ENCODE measurements at places on chromosomes 1 and 21.

DNA sequence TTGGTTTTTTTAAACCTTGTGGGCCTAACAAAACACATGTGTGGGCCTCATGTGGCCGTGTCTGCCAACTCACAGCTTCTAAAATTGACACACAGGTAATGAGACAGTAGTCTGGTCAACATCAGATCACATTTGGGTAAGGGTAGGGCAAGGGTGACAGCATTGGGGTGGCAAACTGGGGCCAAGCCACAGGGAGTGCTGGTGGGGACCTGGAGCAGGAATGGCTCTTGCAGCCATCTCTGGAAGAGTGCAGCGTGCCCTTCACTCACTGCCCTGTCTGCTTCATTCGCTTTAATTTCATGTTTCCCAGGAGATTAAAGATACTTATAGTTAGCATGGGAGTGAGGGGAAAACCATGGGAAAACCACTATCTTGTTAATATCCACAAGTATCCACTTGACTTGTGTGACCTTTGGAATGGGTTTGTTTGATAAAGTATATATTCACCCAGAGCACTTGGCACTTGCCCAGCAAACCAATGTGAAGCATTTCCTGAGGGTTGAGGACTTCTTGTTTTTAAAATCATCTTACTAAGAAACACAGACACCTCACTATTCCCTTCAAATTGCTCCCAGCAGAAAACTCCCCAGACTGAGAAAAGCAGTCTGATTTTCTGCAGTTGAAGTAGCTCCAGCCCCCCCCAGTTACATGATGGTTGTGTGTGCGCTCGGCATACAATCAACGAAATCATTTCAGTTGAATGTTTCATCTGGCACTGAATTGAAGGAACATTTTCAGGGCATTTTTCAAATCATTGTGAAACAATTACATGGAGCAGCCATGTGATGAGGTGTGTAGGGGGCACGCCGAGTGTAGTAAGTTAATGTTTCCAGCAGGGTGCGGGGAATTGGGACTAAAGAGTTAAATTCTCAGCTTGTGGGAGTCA lies 175.7 kb downstream of the VPS13D start:
- no peak for DNase-seq

DNA sequence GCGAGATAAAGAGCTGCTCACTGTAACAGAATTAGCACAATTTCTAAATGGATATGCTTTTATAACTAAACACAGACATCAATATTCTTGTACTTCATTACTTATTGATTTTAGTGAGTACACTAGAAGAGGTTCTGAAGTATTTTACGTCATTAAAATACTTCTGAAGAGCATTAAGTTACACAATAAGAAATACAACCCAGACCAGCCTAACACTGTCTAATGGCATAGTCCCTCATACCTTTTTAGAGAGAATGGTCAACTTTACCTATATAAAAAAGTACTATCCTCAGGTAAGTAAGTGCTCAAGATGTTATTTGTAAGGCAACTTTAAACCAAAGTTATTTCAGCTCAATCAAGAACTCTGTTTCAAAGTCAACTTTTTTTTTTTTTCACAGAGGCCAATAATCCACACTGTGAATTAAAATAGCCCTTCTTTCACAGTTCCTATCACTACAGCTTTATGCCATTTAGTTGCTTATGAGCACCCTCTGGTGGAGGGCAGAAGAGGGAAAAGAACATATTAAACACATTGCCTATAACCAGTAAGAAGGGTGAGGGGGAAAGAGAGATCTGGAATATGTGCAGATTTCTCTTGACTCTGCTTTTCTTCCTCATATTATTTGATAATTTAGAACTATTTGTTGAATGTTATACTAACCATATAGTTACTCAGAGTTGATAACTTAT lies 182.1 kb upstream of the DMRTA2 start:
- no peak for DNase-seq

DNA sequence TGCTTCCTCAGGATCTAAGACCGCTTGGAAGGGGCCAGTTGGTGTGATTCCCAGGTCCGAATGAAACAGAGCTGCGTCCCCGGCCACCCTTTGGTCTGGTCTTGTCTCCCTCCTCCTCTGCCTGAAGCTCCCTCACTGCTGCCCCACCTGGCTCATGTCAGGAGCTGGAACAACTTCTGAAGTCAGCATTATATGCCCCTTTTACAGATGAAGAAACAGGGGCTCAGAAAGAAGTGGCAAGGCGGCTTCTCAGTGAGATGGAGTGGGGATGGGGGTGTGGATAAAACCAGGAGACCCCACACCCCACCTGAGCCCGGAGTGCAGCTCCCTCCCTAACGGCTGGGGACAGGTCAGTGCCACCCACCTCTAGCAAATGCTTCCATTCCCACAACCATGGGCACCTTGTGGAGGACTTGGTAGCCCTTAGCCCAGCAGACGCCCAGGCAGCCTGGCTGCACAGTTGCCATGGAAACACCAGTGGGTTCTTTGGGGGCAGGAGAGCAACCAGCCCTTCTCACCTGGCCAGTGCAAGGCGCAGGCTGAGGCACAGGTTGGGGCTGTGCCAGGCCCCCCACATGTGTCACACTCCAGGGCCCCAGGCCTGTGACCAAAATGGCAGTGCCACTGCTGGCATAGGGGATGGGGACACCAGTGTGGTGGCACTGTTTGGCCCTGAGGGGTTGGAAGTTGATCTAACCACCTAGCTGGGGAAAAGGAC lies 31.9 kb upstream of the ECE1 start:
- no peak for DNase-seq

DNA sequence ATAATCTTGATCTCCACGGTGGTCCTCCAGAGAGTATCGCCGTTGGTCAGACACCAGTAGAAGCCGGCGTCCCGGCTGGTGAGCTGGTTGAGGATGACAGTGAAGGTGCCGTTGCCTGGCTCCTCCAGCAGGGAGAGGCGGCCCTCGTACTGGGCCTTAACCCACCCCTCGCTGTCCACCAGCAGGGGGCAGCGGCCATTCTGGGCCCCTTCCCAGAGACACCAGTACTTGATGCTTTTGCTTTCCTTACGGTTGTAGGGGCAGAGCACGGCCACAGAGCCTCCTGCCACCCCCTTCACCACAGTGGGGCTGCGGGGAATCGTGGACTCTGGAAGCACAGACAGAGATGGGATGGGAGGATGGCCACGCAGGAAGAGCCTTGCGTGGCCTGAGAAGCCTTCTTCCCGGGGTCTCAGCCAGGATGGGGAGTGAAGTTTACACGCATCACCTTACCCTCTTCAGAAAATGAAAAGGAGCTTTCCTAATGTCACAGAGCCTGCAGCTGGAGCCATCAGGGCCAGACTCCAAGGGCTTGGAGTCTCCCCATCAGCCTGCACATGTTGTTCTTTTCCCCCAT lies 10.7 kb downstream of the PIGR start:
- no peak for DNase-seq

- DNase-seq, result no peak
Observed at GRCh38 chr1:203584035-203584434, 42.6 kb upstream of the ATP2B4 start.

- DNase-seq, result peak; percentile 51
Observed at GRCh38 chr1:245156041-245156735, 1.4 kb downstream of the KIF26B start.

DNA sequence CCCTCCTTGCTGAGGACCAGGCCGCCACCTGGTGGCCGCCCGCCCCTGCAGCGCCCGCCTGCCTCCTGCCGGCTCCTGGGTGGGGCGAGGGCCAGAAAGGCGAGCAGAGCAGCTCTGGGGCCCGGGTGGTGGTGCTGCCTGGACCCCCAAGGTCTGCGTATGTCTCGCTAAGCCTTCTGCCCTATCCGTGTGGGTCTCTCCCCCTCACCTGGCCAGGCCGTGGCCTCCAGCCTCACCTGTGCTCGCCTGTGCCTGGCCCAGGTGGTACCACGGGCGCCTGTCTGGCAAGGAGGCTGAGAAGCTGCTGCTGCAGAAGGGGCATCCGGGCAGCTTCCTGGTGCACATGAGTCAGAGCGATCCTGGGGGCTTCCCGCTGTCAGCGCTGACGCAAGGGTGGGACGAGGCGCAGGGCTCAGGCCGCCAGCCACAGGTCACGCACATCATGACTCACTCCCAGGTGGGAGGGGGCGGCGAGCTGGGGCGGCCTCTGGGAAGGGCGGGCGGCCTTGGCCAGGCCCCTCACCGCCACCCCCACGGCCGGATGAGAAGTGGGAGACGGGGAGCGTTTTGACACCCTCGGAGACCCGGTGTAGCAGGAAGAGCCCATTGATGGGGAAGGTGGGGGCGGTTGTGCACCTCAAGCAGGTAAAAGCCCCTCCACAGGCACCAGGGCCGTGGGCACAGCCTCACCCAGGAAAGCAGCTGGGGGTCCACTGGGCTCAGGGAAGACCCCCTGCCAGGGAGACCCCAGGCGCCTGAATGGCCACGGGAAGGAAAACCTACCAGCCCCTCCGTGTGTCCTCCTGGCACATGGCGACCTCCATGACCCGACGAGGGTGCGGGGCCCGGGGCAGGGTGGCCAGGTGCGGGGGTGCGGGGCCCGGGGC lies 9.9 kb downstream of the RNF223 start:
- DNase-seq, result no peak

DNA sequence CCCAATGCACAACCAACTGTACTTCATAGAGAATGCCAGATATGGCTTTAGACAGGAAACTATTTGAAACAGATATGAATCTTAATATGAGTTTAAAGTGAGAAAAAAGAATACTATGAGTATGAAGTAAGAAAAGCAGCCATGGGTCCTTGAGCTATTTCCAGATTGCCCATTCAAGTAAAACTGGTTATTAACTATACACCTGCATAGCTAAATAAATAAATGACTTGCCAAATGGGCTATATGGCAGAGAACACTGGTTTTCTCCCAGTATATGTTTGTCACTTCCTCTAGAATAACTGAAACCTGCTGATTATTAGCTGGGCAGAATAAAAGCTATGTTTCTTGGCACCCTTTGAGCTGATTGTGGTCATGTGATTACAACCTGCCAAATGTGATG lies 17.0 kb upstream of the CD1C start:
- DNase-seq, result no peak

- no peak for DNase-seq
Observed at GRCh38 chr1:104467590-104467989, 717.9 kb downstream of the AMY1C start.

- DNase-seq, result no peak
Observed at GRCh38 chr1:16073490-16074119, at the start of gene FAM131C. Gene FAM131C (minus strand): TSS chr1:16073651. CDS start chr1:16073442, 209 bp downstream.

- peak; percentile 76 for DNase-seq
Observed at GRCh38 chr1:235093696-235094592, 34.7 kb downstream of the TOMM20 start.

DNA sequence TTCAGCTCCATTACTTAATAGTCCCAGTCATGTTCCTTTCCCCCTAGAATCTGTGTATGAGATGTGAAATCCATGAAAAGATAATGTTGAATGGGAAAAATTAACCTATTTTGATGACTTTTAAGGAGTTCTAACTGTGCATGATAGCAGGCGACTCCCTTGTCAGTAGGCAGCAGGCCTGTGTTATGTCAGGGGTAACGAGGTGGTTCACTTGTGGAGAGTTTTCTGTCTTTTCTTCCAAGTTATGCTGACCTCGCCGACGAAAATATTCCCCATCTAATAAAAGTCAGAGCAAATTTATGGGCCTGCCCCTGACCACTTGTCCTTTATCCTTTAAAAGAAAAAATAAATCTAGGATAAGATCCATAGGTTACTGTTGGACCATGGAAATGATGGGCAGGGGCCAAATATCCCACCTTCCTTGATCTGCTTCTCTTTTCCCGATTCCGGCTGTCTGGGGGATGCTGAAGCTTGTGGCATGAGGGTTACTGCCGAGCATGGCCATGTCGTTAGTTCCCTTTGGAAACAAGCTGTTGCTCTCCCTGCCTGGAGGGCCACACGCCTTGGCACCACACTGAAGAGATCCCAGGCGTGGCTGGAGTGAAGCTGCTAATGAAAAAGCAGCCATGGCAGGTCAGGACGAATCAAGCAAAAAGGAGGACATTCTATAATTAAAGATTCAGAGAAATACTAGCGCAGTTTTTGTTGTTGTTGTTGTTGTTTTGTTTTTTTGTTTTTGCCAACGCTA lies 93.8 kb downstream of the ROR1 start:
- no peak for DNase-seq

- no peak for DNase-seq
Observed at GRCh38 chr1:69195136-69195535, 372.6 kb upstream of the LRRC7 start.

DNA sequence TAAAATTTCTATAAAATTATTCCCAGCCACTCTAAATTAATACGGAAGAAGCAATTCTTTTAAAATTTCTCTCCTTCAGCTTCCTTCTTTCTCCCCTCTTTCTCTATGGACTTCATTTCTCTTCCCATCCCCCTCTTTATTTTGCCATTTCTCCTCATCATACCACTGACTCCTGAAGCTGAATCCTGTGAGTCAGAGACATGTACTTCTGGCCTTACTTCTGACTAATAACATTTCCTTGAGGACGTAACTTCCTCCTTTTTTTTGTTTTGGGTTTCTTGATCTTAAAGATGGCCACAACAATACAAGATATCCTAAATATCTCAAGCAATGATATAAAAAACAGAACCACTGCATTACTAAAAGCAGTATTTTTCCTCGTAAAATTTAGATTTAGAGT lies 63.6 kb upstream of the DENND1B start:
- DNase-seq, result no peak
